ENCODE measurements at places on chromosomes 5 and 9.
A peak's percentile ranks its signal among the peaks of the same experiment; 100 is the strongest.

DNA sequence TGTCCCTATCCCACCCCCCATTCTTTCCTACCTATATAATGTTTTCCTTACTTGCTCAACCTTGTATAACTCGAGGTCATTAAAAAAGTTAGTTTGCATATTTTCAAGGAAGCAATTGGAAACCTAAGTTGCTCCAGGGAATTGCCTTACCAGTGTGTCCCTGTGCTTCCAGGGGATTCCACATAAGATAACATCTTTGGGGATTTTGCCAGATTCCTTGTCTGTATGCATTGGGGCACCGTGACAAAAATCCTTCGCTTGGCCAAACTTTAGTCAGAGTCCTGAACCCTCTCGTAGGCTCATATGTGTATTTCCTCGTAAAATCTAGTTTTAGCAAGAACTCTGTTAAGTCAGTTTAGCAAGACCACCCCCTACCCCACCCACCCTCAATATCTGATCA lies 14.7 kb upstream of the OSMR start:
- no peak for DNase-seq

DNA sequence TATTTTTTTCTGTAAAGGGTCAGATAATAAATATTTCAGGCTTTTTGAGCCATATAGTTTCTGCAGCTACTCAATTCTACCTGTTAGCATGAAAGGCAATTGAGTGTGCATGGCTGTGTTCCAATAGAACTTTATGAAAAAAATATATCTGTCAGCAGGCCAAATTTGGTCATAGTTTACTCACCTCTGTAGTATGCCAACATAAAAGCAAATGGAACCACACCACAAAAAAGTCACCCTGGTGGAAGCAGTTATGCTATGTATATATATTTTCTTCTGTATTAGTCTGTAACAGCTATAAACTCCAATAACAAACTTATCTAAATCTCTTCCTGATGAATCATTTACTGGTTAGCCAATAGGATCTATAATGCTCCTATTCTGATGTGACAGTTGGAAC lies 3.4 kb downstream of the SLC38A9 start:
- DNase-seq = no peak

GRCh38 chr9:16521868-16522411 lies 348.5 kb downstream of the BNC2 start:
- DNase-seq = no peak

GRCh38 chr5:114411380-114411931 lies 49.6 kb downstream of the KCNN2 start:
- no peak for DNase-seq

GRCh38 chr9:130042406-130042884 lies 544 bp downstream of the FNBP1 start:
- no peak for DNase-seq

- peak; percentile 57 for DNase-seq
Observed at GRCh38 chr9:137295238-137295811, 6.7 kb downstream of the NRARP start.

DNA sequence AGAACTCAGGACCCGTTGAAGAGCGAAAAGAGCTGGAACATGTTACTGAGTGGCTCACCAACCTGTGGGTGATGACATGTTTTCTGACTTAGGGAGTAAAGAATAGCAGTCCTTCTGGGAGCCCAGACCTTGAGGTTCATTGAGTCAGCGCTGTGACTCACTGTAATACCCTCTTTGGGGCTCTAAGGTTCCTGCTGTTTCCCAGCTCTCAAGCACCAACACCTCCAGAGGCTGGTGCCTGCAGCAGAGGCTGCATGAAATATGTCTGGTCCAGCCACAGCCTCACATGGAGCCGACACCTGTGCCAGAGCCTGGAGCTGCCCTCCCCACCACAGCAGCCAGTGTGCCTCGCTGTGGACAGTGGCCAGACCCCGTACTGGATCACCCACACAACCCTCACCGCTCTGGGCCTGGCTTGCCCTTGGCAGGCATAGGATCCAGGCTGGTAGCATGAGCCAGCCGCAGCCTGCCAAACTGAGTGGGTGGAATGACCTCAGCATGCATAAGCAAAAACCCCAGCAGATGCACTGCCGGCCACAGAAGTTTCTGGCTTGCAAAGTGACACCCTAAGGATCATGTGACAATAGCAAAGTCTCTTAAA lies 143.5 kb upstream of the MRPS30 start:
- DNase-seq = no peak

DNA sequence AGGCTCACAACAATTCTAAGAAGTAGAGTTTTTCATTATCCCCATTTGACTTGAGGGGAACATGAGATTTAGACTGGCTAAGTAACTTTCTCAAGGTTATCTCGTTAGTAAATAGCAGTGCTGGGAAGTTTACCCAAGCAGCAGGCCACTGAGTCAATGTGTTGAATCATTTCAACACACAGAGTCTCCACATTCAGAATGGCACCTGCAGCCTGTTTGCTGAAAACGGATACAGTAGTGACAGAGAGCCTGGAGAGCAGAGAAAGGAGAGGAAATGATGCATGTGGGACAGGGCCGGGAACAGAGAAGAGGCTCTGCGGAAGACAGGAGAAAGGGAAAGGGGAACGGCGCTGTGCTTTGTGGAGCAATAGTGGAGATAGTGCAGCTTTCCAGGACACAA lies 33.5 kb upstream of the ZSWIM6 start:
- no peak for DNase-seq

DNA sequence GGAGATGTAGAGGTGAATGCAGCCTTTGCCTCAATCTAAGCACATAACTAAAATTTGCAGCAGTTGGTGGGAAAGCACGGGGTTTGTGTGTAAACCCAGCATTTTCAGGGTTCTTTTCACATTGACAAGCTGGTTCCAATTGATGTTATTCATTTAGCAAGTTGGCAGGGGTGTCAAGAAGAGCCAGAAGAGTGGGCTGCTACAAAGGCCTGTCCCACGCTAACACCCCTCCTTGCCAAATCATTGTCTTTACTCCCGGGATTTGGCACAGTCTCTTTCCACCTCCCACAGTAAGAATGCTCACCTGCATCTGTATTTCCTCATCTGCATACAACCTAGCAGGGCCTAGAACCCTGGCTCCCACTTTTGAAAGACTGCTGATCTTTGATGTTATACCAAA lies 11.8 kb downstream of the RGMB start:
- no peak for DNase-seq

GRCh38 chr9:113707953-113708695 lies 168.0 kb upstream of the ZNF618 start:
- no peak for DNase-seq

All from CD4-positive, alpha-beta T cell (primary cell).